ENCODE measurements at places on chromosomes 13 and 19. TPM values are rescaled to one million over a fixed set of nuclear protein-coding genes. Genes with fewer than 3 reads are reported as not detected.

CTXN1 gene
- total RNA-seq: 1.6 TPM

SLC5A5 gene
- total RNA-seq: not detected

VSIG10L gene
- total RNA-seq: 1.0 TPM

PSG11 gene
- total RNA-seq: not detected

DNA sequence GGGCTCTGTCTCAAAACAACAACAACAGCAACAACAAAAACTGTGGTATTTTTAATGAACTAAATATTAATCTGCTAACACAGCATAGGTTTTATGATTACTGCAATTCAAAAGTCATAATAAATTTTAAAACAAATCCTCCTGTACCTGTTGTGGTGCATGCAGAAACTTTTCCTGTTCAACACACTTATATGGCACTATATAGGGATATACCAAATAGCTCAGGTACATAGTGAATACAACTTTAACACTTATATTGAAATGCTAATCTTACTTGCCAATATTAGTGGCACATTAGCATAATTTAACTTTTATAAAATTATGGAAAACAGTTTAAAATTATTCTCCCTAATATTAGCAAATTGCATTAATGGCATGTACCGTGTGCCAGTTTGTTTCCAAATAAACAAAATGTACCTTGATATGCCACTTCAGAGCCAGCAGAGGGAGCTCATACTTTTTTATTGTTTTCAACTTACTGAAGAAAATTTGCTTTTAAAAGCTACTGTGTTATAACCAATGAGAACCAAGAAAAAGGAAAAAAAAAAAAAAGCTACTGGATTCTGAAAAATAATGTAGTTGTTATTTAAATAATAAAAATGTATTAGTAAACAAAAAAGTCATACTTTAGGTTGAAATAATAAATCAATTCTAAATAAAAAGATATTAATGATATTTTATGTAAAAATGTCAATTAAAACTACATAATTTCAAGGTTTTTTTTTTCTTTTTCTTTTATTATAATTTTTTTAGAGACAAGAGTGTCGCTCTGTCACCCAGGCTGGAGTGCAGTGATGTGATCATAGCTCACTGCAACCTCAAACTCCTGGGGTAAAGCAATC lies 18.0 kb upstream of the RBM26 start:
- no peak for DNase-seq

GRCh38 chr13:19150712-19151228 lies 30.9 kb downstream of the TUBA3C start:
- DNase-seq: no peak

GRCh38 chr13:100532090-100532766 lies 56.4 kb downstream of the GGACT start:
- DNase-seq: no peak

DNA sequence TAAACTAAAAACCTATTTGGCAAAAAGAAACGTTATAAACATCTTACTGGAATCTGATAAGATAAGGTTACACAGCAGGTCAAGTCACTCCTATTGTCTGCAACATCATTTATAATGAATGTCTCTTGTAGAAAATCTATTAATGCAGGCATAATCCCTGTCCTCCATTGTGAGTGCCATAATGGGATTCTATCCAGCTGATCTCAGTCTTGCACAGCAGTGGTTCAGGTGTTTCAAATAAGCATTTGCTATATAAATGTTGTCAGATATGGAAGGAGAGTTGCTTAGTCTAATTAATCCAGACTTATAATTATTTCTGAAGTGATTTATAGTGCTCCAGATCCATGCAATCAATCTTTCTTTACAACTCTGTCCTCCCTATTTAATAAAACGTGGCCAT lies 186.5 kb upstream of the ATXN8OS start:
- no peak for DNase-seq

DNA sequence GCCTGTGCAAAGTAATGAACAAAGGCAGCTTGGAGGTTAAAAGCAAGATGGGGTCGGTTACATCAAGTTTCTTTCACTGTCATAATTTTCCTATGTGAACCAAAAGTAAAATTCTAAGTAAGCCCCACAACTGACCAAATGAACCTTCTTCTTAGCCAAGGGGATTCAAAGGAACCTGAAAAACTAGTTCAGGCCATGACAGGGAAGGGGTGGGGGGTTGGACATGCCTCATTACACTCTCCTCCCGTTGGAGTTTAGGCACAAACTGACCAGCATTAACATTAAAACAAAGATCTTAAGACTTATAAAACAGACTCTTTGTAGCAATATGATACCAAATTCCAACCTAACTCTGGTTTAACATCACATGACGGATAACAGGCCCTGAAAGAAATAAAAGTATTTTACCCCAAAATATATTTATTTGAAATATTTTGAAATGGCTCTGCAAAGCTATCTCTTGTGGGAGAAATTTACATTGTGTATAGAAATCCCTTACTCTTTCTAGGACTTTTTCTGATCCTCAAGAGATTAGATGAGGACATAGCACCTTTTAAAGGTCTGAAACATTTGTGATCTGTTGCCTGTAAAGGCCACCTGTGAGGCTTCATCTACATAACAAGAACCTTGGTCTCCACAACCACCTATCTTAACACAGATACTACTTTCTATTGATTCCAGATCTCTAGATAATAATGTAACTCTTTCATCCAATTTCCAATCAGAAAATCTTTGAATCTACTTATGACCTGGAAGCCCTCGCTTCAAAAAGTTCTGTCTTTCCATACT lies 1829.0 kb upstream of the MIR17HG start:
- no peak for DNase-seq

GRCh38 chr13:51772781-51773180 lies 31.2 kb downstream of the DHRS12 start:
- DNase-seq: no peak

DNA sequence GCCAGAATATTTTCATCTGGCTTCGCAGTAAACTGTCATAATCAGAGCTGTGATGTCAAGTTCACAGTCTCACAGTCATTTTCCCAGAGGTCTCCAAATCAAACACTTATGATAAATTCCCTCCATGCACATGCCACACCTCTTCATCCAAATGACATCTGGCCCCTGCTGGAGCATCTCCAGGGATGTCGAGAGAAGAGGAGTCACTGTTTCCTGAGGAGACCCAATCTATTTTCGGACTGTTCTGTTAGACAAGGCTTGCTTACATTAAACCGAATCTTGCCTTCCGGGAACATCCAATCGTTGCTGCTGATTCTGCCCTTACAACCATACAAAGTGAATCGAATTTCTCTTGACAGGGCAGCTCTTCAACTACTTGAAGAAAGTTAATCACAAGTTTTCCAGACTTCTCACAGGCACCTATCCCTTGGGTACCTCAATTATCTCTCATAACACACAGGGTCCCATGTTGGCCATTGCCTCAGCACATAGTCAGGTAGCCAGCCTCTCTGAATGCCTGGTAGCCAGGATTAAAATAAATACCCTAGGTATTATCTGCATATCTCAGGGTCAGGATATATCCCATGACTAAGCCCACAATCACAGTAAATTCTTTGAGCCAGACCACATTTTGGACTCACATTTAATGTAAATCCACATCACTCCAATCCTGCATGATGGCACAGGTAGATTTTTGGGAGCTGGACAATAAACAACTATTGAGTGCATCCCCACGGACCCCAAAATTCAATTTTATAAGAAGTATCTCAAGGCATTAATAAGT lies 182.5 kb downstream of the ABCC4 start:
- DNase-seq: no peak

DNA sequence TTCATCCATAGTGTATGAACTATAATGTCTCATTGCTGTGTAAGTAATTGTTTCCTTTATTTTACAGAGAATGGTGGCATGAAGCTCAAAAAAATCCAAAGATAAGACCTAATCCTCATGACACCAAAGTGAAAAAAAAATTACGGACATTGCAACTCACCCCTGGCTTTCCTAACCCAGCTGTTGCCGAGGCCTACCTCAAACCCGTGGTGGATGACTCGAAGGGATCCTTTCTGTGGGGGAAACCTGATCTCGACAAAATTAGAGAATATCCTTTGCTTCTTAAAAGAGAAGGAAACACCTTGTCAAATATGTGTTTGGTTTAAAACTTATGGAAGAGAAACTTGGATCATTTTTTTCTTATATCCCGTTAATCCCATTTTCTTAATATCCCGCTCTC lies 26.3 kb downstream of the ERCC5 start:
- DNase-seq: no peak
